ENCODE measurements at places on chromosomes 5 and 9.

- H3K4me1 ChIP-seq = no peaks in the 10 kb centered on the region
- peaks cover 7% of the 10 kb centered on the region for H3K27me3 ChIP-seq
- peak overlapping the region; percentile 20 for H3K4me3 ChIP-seq
- peak; percentile 43 for DNase-seq
- peak overlapping the region; percentile 66 for H3K27ac ChIP-seq
These were observed 63.4 kb downstream of the ANKRD33B start for GRCh38 chr5:10627160-10627701.

GRCh38 chr9:83219924-83220438 lies 157.0 kb upstream of the RASEF start:
- no peaks in the 10 kb centered on the region for H3K4me1 ChIP-seq
- no peaks in the 10 kb centered on the region for H3K27me3 ChIP-seq
- peak overlapping the region; percentile 57 for H3K4me3 ChIP-seq
- H3K27ac ChIP-seq = peak overlapping the region; percentile 72

DNA sequence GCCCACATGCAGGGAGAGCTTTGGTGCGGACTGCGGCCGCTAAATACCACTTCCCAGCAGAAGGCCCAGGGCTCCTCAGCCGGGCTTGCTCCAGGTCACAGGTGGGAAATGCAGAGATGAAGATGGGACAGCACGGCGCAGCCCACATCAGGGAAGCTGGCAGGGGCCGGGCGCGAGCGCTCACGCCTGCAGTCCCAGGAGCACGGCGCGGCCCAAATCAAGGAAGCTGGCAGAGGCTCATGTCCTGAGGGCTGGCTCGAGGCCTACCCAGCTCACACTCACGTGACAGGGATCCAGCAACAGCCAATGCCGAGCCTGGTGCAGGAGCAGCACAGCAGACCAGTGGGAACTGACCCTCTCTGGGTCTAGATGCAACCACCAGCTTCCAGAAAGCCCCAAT lies 16.3 kb downstream of the LPCAT1 start:
- no peak overlapping the region for H3K27ac ChIP-seq
- H3K4me1 ChIP-seq = no peaks in the 10 kb centered on the region
- peaks cover 10% of the 10 kb centered on the region for H3K36me3 ChIP-seq
- no peaks in the 10 kb centered on the region for H3K27me3 ChIP-seq
- peak; percentile 54 for DNase-seq

DNA sequence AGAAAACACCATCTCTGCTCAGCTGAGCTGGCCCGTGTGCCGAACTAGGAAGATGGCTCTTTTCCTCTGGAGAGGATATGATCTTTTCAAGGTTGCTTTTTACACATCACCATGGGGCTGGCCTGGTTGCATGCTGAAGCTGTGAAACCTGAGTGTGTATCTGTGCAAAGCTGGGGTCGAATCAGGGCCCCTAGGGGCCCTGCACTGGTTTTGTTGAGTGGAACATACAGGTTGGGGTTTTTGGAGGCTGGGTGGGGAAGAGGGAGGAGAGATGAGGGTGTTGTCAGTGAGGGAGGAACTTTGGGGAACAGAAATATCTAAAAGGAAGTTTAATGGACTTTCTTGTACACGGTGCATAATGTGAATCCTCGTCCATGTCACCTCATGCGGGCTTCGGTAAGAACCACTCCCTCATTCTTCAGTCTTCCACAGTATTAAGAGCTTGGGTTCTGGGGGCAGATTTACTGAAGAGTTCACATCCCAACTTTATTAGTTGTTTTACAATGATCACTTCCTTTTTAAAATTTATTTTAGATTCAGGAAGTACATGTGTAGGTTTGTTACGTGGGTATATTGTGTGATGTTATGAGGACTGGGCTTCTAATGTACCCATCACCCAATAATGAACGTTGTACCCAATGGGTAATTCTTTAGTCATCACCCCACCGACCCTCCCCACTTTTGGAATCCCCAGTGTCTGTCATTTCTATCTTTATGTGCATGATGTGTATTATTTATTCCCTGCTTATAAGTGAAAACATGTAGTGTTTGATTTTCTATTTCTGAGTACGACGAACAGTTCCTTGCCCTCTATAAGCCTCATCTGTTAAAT lies 238.2 kb downstream of the NR3C1 start:
- no peaks in the 10 kb centered on the region for H3K4me1 ChIP-seq
- H3K36me3 ChIP-seq = no peaks in the 10 kb centered on the region
- DNase-seq = no peak
- H3K4me3 ChIP-seq = no peak overlapping the region

DNA sequence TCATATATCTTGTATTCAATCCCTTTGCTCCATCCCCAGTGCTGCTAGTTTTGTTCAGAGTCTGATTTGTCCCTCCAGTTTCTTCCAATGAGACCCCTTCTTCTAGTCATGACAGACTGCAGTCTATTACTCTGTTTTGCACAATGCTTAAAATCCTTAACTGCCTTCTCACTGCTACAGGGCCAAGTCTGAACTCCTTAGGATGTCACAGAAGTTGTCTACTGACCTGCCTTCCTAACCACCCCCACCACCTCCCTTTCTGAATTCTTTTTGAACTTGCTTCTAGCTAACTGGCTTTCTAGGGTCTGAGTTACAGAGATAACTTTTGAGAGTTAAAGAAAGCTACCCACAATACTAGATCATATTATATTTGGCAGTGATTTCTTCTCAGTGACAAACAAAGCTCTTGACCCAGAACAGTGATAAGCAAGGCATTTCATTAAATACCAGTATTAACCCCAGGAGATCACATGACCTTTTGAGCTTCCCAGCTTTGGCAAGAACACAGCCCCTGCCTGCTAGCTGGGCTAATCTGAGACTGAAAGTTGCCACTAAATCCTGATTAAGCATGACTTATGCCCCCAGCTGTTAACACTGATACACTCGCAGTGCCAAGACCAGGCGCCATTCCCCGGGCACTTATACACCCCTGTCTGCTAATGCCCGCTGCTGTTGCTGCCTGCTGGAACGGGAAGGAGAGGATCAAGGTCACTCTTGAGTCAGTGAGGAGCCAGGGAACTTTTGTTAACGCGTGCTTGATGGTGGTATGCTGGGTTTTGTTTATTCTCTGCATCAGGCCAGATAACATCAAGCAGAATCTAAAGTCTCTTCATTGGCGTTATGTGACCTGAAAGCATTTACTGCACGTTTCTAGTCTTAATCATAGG lies 36.4 kb upstream of the ADAMTSL1 start:
- peak overlapping the region; percentile 49 for H3K4me3 ChIP-seq
- H3K27me3 ChIP-seq = no peaks in the 10 kb centered on the region
- peak overlapping the region; percentile 80 for H3K27ac ChIP-seq

DNA sequence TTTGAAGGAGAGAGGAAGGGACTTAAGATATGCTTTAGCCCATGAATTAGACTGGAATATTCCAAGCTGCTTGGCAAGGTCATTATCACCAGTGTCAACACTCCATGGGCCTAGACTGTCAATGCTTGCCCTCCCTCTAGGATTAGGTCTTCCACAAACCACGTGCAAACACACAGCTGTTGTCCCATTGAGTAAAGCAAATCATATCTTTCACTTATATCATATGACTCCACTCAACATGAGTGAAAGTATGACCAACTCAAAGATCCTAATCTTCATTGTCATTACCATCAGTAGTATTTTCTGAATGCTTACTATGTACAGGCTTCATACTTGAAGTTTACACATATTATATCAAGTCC lies 57.0 kb upstream of the GRAMD2B start:
- no peaks in the 10 kb centered on the region for H3K27me3 ChIP-seq
- H3K36me3 ChIP-seq = no peaks in the 10 kb centered on the region
- peaks cover 22% of the 10 kb centered on the region for H3K4me1 ChIP-seq
- H3K4me3 ChIP-seq = no peak overlapping the region

- no peak for DNase-seq
- H3K4me1 ChIP-seq = no peaks in the 10 kb centered on the region
- H3K36me3 ChIP-seq = no peaks in the 10 kb centered on the region
- H3K27ac ChIP-seq = no peak overlapping the region
- H3K27me3 ChIP-seq = no peaks in the 10 kb centered on the region
These were observed 54.8 kb downstream of the CAMK4 start for GRCh38 chr5:111278858-111279504.

GRCh38 chr9:136387217-136387616 lies 12.8 kb downstream of the SNAPC4 start:
- H3K4me3 ChIP-seq = no peak overlapping the region
- H3K36me3 ChIP-seq = peaks cover 22% of the 10 kb centered on the region
- H3K27me3 ChIP-seq = no peaks in the 10 kb centered on the region
- H3K27ac ChIP-seq = no peak overlapping the region
- no peaks in the 10 kb centered on the region for H3K4me1 ChIP-seq
- DNase-seq = no peak

DNA sequence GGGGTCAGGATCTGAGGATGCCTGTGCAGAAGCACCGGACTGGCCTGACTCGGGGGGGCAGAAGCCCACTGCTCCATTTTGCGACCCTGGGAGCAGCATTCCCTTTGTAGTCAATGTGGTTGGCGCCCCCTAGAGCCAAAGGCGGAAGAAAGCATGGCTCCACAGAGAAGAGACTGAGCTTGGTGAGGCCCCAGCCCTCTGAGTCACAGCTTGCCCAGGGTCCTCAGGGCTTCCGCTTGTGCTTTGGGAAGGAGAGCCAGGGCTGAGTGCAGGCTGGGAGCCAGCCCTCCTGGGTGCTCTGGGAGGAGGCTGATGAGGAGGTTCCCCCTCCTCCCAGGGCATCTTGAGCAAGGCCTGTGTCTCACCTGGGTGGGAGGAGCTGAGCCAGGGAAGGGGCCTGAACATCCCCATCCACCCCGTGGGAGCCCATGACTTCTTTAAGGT lies 5.5 kb upstream of the AQP3 start:
- no peaks in the 10 kb centered on the region for H3K27me3 ChIP-seq
- DNase-seq = no peak
- no peak overlapping the region for H3K4me3 ChIP-seq
- H3K4me1 ChIP-seq = peaks cover 2% of the 10 kb centered on the region
- no peak overlapping the region for H3K27ac ChIP-seq
- no peaks in the 10 kb centered on the region for H3K36me3 ChIP-seq

DNA sequence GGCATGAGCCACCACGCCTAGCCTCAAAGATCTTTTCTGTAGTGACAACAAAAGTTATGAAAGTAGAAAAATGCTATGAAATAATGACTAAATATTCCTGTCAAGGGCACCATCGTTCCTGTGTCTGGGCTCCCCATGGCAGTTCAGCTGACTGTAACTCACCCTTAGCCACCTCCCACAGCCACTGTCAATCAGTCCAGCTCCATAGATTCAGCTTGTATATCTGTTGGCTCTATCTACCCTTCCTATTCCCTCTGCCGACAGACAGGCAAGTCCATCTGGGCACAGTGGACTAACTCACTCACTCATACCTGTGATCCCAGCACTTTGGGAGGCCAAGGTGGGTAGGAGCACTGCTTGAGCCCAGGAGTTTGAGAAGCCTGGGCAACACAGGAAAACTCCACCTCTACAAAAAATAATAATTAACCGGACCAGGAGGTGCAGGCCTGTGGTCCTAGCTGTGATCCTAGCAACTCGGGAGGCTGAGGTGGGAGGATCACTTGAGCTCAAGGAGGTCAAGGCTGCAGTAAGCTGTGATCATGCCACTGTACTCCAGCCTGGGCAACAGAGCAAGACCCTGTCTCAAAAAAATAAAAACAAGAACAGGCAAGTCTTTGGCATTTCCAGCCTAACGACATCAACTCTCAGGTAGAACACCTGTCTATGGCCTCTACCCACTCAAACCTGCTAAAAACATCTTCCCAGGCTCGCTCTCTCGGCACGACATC lies 6.2 kb downstream of the CAMSAP1 start:
- H3K27ac ChIP-seq = no peak overlapping the region
- no peak for DNase-seq
- H3K27me3 ChIP-seq = no peaks in the 10 kb centered on the region
- H3K4me1 ChIP-seq = peaks cover 26% of the 10 kb centered on the region

- no peak overlapping the region for H3K4me3 ChIP-seq
- DNase-seq = no peak
- no peaks in the 10 kb centered on the region for H3K4me1 ChIP-seq
- no peaks in the 10 kb centered on the region for H3K27me3 ChIP-seq
These were observed 70.8 kb upstream of the EGFLAM start for GRCh38 chr5:38187532-38187931.

GRCh38 chr9:93027750-93028149 lies 30.8 kb upstream of the SUSD3 start:
- DNase-seq = no peak
- no peak overlapping the region for H3K27ac ChIP-seq
- no peak overlapping the region for H3K4me3 ChIP-seq
- no peaks in the 10 kb centered on the region for H3K4me1 ChIP-seq

DNA sequence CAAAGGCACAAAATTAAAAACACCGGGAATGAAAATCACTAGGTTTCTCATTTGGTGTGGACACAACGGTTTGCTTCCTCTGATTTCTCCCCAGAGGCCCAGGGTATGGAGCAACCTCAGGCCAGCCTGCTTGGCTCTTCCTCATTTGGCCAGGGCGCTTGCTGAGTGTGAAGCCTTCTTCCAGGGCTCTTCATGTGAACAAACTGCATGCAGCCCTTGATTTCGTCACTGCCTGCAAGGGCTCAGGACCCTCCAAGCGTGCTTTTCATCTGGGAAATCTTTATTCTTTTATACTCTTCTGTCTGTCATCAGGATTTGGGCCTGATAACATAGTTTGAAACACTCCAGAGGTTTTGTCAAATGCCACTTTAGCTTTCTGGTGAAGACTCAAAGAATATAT lies 122.6 kb upstream of the KLF4 start:
- H3K27ac ChIP-seq = no peak overlapping the region
- H3K4me3 ChIP-seq = no peak overlapping the region
- no peaks in the 10 kb centered on the region for H3K27me3 ChIP-seq
- H3K36me3 ChIP-seq = no peaks in the 10 kb centered on the region
- peak; percentile 92 for DNase-seq
- no peaks in the 10 kb centered on the region for H3K4me1 ChIP-seq

- H3K4me3 ChIP-seq = no peak overlapping the region
- peaks cover 28% of the 10 kb centered on the region for H3K4me1 ChIP-seq
- H3K27ac ChIP-seq = no peak overlapping the region
These were observed 62.6 kb upstream of the HAND1 start for GRCh38 chr5:154540600-154540999.

DNA sequence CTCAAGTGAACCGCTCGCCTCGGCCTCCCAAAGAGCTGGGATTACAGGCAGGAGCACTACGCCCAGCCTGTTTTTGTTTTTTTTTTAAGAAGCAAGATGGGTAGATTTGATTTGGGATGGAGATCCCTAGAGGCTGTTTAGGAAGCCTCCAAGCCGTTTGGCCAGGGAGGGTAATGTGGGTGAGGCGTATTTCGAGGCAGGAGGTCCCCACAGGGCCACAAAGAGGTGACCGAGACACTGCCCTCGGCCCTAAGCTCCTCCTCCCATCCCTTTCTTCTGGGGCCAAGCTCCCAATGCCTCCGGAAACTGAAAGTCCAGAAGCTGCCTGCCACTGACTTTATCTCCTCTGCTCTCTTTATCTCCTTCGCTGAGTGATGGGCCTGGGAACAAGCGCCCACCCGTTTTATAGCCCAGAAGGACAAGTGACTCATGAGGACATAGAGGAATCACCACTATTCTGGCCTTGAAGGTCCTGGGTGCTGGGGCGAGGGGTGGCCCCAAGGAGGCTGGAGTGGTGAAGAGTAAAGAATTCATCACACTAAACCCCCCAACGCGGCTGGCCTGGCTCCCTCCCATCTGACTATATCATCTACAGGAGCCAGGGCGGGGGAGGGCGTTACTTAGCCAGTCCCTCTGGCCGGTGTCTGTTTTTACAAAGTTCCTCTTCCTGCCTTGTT lies 2.0 kb upstream of the RALGDS start:
- H3K27me3 ChIP-seq = no peaks in the 10 kb centered on the region
- peak overlapping the region; percentile 94 for H3K27ac ChIP-seq
- H3K4me3 ChIP-seq = no peak overlapping the region

- no peaks in the 10 kb centered on the region for H3K27me3 ChIP-seq
- H3K27ac ChIP-seq = peak overlapping the region; percentile 14
- peak; percentile 85 for DNase-seq
- H3K4me1 ChIP-seq = no peaks in the 10 kb centered on the region
- no peak overlapping the region for H3K4me3 ChIP-seq
These were observed 27.6 kb upstream of the NKD2 start for GRCh38 chr5:980966-981365.

Data from sigmoid colon (tissue), 7 donors.